NCI-H226 (cell line): ENCODE measurements at places on chromosomes 4 and X.

DNA sequence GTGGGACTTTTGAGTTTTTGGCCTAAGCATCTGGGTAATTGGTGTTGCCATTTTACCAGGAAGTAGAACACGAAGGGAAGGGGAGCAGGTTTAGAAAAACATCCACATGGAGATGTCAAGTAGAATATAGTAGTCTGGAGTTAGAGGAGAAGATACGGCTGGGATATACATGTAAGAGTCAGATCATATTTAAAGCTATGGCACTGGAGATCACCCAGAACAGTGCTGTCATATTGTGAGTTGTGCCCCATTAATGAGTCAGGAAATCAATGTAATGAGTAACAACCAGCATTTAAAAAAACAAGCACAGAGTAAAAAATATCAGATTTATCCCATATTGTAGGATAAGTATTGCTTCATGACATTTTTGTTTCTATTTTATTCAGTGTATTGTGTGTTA is 4.2 kb downstream of the GSTCD start:
- DNase-seq: no peak

DNA sequence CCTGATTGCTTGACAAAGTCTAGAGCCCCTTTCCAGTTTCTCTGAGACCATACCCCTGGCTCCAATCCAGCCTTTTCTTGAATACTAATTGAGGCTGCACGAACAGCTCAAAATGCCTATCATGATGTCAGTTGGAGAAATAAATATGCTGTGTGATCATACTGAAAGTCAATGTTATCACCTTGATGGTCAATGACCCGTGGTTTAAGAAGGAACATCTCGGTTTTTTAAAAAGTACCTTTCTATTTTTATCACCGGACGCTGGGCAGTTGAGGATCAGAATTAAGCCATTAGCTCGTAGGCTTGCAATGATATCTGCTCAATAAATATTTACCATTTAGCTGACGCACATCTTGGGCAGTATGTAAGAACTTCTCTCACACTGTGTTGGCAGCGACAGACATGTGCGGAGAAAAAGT is 852 bp upstream of the WDR44 start:
- DNase-seq: peak; percentile 39

DNA sequence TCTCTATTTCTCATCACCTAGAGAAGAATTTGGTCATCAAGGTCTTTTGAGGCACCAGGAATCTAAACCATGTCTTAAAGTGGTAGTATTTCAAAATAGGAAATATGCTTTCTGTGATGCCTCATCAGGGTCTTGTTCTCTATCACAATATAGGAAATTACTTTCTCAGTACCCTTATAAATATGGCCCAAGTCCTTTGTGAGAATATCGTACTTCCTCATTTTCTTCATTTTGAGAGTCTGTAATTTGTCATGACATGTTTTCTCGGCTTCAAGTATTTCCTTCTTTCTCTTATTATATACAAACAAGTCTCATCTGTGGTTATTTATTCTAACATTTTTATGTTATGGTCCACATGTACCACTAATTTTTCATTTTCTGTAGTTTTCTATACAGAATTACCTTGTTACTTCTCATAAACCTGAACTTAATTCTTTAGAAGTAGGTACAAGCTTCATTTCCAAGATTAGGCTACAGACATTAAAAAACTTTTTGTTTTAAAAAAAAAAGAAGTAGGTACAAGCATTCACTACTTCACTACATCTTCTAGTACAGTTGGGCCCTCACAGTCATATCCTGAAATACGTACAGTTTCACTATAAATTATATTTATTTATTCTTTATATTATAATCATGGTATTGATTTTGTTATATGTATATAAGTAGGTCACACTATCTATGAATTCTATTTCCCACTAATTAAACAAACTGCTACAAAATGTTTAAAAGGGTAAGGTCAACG is 54.4 kb downstream of the KLHL13 start:
- DNase-seq: no peak

GRCh38 chrX:103536071-103536470 is 16.8 kb upstream of the RAB40A start:
- no peak for DNase-seq

DNA sequence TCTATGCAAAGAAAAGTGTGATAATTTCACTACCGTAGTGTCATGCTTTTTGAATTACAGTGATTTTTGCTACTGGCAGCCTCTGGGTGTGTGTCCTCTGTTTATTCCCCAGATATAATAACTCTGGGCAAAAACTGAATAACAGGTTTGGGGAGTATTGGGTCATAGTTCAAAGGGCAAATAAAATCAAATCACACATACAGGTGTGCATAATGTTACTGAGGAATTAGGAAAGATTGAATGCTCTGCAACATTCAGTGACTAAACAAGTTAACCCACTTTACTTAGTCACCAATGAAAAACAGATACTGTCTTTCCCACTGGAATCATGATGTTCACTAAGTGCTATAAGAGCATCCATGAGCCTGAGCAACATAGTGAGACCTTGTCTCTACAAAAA is 224.3 kb downstream of the OPHN1 start:
- no peak for DNase-seq

DNA sequence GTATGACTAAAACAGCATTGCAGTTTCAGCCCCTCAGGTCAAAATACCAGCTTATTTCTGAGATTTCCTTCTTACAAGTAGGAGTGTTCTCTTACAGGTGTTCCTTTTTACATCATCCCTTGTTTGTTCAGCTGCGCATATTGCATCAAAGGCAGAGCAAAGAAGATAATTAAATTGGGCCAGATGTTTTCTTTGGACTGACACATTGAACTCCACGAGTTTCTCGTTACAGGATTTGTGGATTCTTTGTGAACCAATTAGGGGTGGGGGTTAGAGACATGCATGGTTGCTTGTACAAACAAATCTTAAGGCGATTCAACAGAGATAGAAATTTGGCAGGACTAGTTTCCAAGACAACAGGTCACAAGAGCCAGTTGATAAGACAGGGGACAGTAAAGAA is 95.7 kb downstream of the SPANXN4 start:
- DNase-seq: no peak

DNA sequence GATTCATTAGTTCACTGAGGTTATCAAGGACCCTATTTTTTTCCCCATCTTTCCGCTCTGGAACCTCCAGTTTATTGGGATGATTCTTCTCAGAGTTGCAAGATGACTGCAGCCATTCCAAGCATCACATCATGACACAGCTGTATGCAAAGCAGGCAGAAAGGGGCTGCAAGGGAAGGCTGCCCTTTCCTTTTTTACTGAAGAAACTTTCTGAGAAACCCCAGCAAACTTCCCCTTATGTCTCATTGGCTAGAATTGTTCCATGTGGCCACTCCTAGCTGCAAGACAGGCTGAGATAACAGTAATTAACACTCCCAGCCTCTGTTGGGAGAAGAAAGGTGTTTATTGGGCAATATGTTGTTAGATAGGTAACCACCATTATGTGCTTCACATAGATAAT is 102.6 kb downstream of the SATL1 start:
- DNase-seq: no peak

GRCh38 chr4:163587867-163588266 is 93.4 kb downstream of the TMA16 start:
- peak; percentile 6 for DNase-seq

GRCh38 chrX:129697204-129697829 is 41.5 kb upstream of the XPNPEP2 start:
- DNase-seq: no peak

DNA sequence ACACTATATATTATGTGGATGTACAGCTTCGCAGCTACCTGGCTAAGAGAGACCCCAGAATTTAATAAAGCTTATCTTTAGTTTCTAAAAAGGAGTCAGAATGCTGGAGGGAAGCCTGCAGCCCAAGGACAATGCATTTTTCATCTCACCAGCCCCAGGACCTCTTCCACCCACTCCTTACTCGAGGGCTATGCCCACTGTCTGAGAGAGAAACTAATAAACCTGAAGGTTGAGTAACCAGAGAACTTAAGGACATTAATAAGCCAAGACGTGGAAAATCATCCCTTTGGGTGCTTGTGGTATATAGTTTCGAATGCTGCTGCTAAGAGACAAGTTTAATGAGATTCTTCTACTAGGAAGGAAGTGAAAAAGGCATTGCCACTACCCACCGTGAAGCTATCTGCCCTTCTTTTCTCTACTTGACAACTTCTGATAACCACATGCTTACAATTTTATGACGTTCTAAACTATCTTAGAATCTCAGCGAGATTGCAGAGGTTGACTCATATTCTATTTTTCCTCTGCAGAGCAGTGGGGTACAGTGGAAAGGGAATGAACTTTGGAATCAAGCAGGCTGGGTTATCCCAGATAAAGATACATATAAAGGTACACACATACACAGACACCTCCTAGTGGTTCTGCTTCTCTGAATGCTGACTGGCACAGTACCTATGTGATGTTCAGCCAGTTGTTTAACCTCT is 3.3 kb downstream of the RELL1 start:
- DNase-seq: peak; percentile 57

- no peak for DNase-seq
Measured at GRCh38 chrX:148755111-148755510, 254.7 kb downstream of the AFF2 start.

DNA sequence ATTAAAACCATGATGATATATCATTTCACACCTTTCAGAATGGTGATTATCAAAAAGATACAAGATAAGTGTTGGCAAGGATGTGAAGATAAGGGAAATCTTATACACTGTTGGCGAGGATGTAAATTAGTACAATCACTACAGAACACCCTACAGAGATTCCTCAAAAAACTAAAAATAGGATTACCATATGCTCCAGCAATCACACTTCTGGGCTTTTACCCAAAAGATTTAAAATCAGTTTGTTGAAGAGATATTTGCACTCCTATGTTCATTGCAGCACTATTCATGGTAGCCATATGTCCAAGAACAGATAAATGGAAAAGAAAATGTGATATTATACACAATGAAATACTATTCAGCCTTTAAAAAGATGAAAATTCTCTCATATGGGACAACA is 240.4 kb downstream of the GABRG1 start:
- DNase-seq: no peak

GRCh38 chr4:64384237-64385203 is 24.7 kb downstream of the TECRL start:
- no peak for DNase-seq

GRCh38 chr4:153764601-153765368 is 5.0 kb upstream of the RNF175 start:
- DNase-seq: no peak

- no peak for DNase-seq
Measured at GRCh38 chr4:149136951-149137620, 678.6 kb downstream of the IQCM start.

DNA sequence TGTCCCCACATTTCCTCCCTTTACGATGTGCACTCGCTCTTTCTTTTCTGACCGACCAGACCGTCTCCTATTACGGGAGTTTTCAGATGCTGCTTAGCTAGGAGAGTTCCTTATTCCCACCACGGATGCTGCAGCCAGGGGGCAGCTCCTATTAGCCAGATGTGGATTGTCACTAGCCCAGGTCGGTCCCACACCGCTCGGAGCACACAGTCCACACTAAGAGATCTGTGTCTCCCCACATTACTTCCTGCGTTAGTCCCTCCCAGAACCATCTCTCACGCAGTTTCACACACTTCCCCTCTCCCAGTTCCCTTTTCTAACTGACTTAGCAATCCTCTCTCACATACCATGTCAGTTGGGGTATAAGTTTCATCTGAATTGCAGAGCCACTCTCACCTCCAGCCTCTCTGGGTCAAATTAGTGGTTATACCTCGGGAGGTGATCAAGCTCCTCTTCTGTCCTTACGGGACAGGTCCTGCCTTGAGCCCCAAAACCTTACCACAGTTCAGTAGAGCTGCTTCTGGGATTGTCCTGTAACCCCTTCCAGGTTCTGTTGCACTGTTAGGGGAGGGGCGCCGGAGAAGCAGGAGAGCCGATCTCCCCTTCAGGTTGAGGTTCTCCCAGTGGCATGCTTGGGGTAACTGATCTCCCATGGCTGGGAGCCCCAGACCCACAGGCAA is 28.2 kb downstream of the SULT1E1 start:
- no peak for DNase-seq
